ENCODE measurements at places on chromosomes 7 and 10.

DNA sequence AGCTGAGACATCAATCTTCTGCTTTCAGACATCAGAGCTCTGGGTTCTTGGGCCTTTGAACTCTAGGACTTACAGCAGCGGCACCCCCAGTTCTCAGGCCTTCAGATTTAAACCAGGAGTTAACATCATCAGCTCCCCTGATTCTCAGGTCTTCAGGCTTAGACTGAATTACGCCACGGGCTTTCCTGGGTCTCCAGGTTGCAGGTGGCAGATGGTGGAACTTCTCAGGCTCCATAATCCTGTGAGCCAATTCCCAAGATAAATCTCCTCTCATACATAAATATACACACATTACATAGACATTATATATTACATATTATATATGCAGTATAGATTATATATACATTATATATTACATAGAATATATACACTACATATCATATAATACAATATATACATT, 408.9 kb upstream of the AUTS2 start:
- DNase-seq = no peak

DNA sequence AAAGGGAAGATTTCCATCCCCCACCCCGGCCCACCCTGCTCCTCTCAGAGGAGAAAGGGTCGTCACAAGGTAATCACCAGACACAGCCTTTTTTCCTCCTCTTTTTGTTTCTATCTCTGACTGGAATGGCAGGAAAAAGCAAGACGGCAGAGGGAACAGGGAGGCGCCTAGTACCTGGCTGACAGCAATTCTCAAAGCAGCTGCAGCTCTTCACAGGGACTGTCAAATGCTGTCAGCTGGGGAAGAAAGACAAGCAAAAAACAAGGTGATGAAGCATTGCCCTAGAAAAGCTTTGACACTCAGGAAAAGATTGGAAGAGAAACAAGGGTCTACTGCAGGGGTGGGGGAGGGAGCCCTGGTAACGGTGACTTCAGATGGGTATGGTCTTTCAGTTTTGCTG, 52.7 kb downstream of the GNA12 start:
- DNase-seq = no peak

- DNase-seq = peak; percentile 54
Observed at GRCh38 chr7:128940494-128941322, 3.0 kb downstream of the IRF5 start.

DNA sequence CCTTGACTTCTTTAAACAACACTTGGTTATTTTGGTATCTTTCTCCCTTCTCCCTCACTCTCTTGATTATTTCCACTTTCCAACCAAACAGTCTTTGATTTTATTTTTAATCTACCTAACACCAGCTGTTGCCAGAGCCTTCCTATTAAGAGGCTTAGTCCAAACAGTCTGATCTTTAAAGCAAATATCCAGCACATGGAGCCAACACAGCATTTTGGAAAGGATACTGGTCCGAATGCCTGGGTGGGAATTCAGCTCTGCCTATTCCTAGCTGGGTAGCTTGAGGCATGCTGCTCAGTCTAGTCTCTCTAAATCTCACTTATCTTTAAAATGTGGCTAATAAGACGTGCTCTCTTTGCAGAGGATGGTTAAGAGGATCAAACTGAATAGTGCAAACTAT, 129.3 kb downstream of the NRCAM start:
- DNase-seq = no peak

DNA sequence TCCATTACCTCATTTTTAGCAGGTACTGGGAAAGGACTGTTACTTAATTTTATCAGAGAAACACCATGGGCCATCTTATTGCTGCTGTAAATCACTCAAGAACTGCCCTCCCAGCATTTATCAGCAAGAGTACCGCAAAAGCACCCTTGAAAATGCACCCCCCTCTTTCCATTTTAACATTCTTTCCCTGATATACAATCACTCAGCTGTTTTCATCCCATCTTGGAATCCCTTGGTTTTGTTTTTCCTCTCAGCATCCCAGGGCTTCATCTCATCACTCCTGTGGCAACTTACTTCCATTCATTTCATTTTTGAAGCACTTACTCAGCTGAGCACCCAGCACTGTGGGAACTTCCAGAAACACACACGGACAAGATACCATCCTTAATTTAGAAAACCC, 36.5 kb downstream of the RAPGEF5 start:
- DNase-seq = no peak

DNA sequence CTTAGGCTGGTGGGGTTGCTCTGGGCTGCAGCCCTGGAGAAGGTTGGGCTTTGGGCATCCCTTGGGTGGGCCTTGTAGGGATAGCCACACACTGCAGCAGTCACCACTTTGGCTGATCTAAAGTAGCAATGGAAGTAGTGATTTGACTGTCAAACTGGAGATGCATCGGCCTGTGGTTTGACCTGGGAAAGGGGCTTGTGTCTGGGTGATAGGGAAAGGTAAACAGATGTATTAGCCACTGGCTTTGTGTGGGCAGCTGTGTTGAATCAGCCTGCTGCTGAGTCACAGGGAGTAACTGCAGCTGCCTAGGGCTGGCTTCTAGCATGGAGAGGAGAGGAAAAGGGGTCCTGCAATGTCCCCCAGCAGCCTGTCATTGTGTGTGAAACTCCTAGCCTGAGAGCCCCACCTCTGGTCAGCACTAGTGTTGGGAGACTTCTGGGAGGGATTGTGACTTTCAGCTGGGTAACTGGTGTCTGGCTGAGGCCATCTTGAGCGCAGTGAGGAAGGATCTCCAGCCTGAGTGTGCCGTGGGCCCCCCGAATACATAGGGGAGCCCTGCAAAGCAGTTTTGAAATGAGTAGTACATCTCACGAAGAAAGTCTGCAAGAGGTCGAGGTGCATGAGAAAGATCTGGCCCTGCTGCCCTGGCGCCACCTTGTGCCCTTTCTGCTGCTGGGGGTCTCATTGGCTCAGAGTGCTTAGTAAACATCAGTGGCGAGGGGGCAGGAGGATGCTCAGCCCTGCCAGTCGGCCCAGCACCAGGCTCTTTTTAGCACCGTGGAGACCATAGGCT, 117.3 kb downstream of the FANK1 start:
- no peak for DNase-seq
